Endothelial cell (in vitro differentiated cells): ENCODE measurements at places on chromosomes 12 and 14. TPM values are rescaled to one million over a fixed set of nuclear protein-coding genes. Genes with fewer than 3 reads are reported as not detected.
A peak's percentile ranks its signal among the peaks of the same experiment; 100 is the strongest.

- DNase-seq = no peak
Measured at GRCh38 chr12:64675795-64676194, 65.5 kb downstream of the RASSF3 start.

GRCh38 chr12:131049002-131049401, 95.3 kb downstream of the ADGRD1 start:
- DNase-seq = no peak

GRCh38 chr12:77324763-77325468, 259.5 kb upstream of the E2F7 start:
- DNase-seq = peak; percentile 83

GRCh38 chr14:83559721-83560120, 1970.2 kb upstream of the FLRT2 start:
- DNase-seq = no peak

DNA sequence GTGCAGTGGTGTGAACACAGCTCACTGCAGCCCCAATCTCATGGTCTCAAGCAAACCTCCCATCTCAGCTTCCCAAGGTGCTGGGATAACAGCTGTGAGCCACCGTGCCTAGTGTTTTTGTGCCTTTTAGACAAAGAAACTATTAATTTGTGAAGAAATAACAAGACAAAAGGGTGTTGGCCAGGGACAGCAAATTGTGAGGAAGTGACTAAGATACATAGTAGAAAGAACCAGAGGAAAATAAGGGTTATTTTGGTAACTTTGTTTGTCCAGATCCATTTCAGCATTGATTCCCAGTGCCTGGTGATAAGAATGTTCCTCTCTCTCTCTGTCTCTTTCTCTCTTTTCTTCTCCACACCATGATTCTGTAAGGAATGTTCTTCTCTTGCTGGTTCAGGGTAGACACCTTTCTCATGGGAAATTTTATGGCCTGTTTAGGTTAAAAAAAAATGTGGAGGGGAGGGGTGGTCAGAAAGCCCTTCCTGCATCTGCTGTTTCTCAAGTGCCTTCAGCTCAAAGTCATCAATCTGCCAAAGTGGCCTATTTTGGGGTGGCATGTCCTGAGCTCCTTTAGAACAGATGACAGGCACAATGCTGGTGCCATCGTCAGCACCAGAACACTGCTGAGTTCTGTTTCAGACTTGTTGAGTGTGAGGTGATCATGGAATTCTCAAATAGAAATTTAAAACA, 184.4 kb upstream of the EEA1 start:
- no peak for DNase-seq

GRCh38 chr14:23137813-23138535, 18.9 kb upstream of the CEBPE start:
- no peak for DNase-seq

GRCh38 chr12:97559267-97559666, 96.7 kb downstream of the RMST start:
- DNase-seq = no peak

DNA sequence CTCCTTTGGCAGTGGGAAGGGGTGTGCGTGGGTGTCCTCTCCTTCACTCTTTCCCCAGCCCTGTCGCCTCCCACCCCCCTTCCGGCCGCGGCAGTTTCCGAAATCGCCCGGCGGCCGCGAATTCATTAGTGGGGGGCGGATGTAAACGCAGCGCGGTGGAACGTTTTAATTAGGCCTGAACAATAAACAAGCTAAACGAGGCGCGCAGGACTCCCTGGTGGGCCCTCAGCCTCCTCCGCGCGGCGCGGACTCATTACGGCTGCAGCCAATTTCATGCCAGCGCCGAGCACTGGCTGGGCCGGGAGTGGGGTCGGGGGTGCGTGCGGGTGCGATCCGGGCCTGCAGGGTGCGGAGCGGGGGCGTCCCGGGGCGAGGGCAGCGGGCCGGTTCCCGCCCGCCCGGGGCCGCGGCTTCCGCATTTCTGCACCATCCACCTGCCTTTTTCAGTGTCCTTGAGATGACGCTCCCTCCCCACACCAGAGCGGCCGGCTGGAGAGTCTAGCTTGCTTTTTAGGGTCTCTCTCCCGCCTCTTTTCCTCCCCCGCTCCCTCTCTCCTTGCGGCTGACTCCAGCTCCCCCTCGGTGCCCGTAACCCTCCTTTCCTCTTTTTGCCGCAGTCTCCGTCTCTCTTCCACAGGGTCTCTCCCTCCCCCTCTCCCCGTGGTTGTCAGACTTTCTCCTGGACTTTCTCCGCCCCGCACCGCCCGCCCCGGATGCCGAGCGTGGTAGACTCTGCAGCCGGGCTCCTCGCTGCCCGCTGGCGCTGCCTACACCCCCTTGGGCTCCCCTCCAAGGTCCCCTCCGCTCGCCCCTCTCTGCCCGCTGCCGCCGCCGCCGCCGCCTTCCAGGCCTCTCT, at the start of gene CISTR:
Gene CISTR, minus strand, starts transcription at position 644 of the 856 bp plus-strand sequence.
- DNase-seq = no peak

- no peak for DNase-seq
Measured at GRCh38 chr12:92229381-92229780, 83.7 kb upstream of the BTG1 start.

DNA sequence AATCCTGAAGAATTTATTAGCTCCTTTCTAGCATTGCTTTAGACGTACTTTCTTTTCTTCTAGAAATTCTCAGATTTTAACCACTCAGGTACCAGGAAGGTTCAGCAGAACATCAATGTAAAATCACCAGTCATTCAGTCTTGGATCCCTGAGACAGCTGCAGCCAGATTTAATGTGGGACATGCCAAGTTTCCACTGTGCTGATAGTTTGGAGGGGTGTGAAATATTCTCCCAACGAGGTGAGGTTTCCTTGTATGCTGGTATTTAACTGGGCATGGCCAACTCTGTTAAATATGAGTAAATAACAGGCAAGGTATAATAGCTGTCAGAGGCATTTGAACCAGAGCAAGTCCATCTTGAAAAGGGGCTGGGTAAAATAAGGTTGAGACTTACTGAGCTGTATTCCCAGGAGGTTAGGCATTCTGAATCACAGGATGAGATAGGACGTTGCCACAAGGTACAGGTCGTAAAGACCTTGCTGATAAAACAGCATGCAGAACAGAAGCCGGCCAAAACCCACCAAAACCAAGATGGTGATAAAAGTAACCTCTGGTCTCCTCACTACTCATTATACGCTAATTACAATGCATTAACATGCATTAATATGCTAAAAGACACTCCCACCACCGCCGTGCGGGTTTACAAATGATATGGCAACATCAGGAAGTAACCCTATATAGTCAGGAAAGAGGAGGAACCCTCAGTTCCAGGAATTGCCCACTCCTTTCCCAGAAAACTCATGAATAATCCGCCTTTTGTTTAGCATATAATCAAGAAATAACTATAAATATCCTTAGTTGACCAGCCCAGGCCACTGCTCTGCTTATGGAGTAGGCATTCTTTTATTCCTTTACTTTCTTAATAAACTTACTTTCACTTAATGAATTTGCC, 75.2 kb upstream of the RASSF8 start:
- DNase-seq = no peak

- no peak for DNase-seq
Measured at GRCh38 chr14:102351023-102351422, 11.7 kb downstream of the CINP start.

- DNase-seq = peak; percentile 12
Measured at GRCh38 chr12:10363914-10364814, 25.7 kb downstream of the KLRK1 start.

- no peak for DNase-seq
Measured at GRCh38 chr14:94317259-94317658, 5.9 kb downstream of the SERPINA6 start.

DNA sequence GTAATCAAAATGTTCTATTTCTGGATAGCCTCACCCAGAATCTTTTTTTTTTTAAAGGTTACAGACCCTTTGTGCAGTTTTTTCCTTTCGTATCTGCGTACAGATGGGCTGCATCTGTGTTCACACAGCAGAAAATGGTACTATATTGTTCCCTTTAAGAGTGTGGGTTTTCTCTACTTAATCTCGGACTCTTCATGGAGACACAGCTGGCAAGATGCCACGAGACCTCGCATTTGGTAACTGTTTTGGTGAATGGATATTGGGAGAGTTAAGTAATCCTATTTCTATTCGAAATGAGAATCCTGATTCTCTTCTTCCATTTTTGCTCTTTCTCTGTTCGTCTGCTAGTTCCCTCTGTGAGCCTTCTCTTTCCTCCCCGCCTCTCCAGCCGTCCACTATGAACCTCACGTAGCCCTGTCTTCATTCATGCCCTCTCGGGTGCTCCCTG, 85.7 kb downstream of the SAMD4A start:
- DNase-seq = no peak

- DNase-seq = no peak
Measured at GRCh38 chr14:23430723-23431085, 4.8 kb downstream of the MYH7 start.

- peak; percentile 30 for DNase-seq
Measured at GRCh38 chr12:59372956-59373355, 222.9 kb upstream of the SLC16A7 start.

GRCh38 chr12:6828781-6829535, 751 bp downstream of the P3H3 start:
- DNase-seq = peak; percentile 52

The MAP1LC3B2 gene
- total RNA-seq = not detected

The P2RX7 gene
- 0.82 TPM for total RNA-seq

The ACTR6 gene
- total RNA-seq = 20.4 TPM

The KRT72 gene
- 0.28 TPM for total RNA-seq

The NTN4 gene
- total RNA-seq = 0.13 TPM

The WSCD2 gene
- total RNA-seq = not detected

The B4GALNT3 gene
- 4.2 TPM for total RNA-seq

The DHH gene
- 0.46 TPM for total RNA-seq

The AKAP5 gene
- total RNA-seq = 6.1 TPM

The LMNTD1 gene
- not detected for total RNA-seq
